ENCODE measurements at places on chromosomes 2 and 18.

DNA sequence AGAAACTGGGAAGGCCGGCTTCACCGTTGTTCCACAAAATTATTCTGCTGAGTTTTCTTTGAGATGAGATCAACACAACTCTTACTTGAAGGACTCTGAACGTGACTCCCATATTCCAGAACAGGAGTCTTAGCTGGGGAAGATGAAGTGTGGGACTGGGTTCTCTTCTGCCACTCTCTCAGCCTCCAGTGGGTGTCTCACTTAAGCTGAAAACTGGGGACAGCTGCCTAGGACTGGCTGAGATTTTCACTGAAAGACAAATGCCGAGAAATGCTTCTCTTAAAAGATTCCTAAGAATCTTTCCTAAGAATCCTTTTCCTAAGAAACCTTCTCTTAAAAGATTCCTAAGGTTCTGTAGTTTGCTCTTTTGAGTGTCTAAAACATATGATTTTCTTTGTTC is 156.6 kb upstream of the LHCGR start:
- DNase-seq, result no peak

DNA sequence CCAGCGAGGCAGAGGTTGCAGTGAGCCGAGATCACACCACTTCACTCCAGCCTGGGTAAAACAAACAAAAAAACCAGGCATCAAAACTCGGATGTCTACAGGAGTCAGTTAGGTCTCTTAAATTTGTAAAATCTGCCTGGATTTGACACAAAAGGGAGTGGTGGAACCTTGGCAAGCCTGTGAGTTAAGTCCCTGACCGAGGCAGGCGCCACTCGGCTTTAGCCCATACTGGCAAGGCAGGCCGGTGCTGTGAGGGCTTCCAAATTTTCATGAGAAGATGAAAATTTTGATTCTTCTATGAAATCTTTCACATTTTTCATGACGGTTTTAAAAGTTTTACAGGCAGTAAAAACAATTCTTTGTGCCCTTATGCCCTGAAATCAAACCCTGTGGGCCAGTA is 165.8 kb downstream of the FMNL2 start:
- DNase-seq, result no peak

- no peak for DNase-seq
Observed at GRCh38 chr2:8319219-8319618, 362.6 kb upstream of the ID2 start.

- no peak for DNase-seq
Observed at GRCh38 chr18:8966821-8967220, 135.7 kb upstream of the NDUFV2 start.

DNA sequence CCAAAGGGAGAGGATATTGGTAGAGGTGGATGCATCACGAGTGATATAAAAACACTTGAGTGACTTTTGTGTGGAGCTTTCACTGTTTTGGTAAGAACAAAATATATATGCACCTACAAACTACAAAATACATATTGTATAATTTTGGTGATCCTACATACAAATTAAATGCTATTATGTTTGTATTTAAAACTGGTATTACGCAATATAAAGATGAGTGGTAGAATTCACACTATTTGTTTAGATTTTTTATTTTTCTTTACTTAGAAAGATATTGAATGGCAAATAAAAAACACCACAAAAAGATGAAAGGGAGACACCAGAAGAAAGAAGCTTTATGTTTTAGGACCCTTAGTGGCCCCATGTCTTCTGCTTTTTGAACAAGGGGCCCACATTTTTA is 770.7 kb upstream of the ID2 start:
- DNase-seq, result no peak

Measured in activated CD8-positive, alpha-beta memory T cell treated with anti-CD3 and anti-CD28 coated beads for 1 hour (primary cell).